ENCODE measurements at places on chromosomes 13 and 19.

- no peak for DNase-seq
Measured at GRCh38 chr13:34638897-34639296, 303.2 kb upstream of the NBEA start.

DNA sequence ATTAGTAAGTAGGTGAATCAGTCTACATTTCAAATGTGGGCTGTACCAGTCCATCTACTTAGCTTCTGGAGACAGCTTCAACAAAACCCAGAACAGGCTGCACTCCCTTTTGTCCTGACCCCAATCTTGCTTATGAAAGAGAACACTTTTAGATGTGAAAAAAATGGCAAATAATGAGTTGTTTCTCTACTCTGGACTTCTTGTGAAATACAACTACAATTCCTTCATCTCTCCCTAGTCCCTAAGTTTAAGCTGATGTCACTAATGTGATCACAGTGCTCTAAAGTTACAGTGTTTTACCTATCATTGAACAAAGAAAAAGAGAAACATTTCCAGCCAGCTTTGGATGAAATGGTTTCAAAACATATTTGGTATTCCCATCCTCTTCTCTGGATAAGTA, 183.9 kb downstream of the LHFPL6 start:
- no peak for DNase-seq

DNA sequence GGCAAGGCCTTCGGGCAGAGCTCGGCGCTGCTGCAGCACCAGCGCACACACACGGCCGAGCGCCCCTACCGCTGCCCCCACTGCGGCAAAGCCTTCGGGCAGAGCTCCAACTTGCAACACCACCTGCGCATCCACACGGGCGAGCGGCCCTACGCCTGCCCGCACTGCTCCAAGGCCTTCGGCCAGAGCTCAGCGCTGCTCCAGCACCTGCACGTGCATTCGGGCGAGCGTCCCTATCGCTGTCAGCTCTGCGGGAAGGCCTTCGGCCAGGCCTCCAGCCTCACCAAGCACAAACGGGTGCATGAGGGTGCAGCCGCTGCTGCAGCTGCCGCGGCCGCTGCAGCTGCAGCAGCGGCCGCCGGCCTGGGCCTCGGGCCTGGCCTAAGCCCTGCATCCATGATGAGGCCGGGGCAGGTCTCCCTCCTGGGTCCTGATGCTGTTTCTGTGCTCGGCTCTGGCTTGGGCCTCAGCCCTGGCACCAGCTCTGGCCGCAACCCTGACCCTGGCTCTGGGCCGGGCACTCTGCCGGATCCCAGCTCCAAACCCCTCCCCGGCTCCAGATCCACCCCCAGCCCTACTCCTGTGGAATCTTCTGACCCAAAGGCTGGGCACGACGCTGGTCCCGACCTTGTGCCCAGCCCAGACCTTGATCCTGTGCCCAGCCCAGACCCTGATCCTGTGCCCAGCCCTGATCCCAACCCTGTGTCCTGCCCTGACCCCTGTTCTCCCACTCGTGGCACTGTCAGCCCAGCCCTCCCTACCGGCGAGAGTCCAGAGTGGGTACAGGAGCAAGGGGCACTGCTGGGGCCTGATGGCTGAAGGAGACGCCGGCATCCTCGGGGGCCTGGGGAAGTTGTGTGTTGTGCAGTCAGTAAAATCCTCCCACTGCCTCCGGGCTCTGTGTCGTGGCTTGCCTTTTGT, 2.0 kb upstream of the MCOLN1 start:
- no peak for DNase-seq

DNA sequence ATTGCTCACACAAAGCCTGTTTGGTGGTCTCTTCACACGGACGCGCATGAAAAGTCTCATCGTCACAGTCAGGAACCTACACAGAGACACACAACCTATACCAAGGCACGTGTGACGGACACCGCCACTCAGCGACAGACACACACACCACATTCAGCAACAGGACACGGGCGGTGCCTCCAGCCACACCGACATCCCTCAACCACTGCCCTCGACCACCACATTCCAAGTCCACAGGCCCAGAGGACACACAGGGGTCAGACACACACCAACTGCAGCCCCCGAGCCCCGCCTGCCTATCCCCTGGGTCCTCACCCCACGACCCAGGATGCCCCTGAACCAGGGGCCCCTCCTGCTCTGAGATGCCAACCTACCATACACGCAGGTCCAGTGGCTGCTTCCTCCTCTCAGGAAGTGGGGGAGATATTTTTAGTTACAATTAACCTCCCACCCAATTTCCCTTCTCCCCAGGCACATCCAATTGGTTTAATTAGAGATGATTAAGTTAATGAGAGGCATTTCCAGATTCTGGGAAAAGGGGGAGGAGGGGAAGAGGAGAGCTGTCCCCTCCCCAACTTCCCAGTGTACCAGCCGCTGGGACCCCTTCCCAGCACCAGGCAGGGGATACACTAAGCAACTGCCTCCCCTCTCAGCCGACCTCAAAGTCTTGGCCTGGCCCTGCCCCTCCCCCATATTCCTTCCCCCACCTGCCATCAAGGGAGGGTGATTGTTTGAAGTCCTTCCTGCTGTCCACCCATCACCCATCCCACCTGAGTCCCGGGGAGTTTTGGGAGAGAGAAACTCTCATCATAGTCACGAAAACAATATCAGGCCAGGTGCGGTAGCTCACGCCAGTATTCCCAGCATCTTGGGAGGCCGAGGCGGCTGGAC, 20.4 kb downstream of the MEIS3 start:
- no peak for DNase-seq

DNA sequence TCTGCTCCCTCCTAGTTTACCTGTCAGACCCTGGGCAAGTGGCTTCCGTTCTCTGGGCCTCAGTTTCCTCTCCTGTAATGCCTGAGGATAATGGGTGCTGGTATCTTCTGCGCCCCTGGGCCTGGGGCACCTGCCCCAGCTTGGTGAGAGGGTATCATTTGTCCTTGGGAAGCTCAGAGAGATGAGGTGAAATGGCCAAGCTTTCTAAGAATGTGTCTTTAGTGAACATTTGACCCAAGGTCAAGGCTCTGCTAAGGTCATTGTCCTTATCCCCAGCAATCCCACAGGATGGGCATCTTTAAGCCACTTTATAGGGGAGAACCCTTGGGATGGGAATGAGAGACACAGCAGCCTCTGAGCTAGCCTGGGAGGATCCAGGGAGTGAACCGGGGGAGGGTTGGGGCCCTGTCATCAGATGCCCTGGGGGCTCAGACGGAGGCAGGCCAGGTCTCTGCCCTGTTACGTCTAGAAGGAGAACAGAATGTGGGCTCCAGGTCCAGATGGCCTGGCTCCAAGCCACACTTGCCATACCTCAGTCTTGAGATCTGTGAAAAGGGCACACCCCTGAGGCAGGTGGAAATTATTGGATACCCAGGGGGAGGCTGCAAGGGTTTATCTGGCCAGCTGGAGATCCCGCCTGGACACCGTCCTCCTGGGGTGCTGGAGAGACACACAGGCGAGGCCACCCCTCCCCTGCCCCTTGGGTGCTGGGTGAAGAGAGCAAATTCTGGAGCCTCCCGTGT, 1.1 kb upstream of the NFIC start:
- DNase-seq: no peak

Measured in fibroblast of skin of left biceps (primary cell).